ENCODE measurements at places on chromosomes 2 and 18. TPM values are rescaled to one million over a fixed set of nuclear protein-coding genes. Genes with fewer than 3 reads are reported as not detected.

Gene VWA3B
- not detected for total RNA-seq

Gene LRP1B
- not detected for total RNA-seq

Gene SRD5A2
- total RNA-seq, result not detected

Gene ACOXL
- total RNA-seq, result 0.34 TPM

Gene INHA
- not detected for total RNA-seq

Gene FBXO48
- 2.3 TPM for total RNA-seq

Gene TMEM163
- total RNA-seq, result 1.3 TPM

Gene SLC16A14
- total RNA-seq, result not detected

Gene BZW1
- 365 TPM for total RNA-seq

Gene FMNL2
- total RNA-seq, result 1.1 TPM

Gene SLC23A3
- 2.9 TPM for total RNA-seq

Gene AP1S3
- 6.3 TPM for total RNA-seq

Gene LAMA3
- 0.11 TPM for total RNA-seq

Gene SLC5A7
- not detected for total RNA-seq

Gene CD8B2
- total RNA-seq, result not detected

Gene MYO5B
- 0.29 TPM for total RNA-seq

Gene CDH7
- not detected for total RNA-seq

Gene CLEC4F
- not detected for total RNA-seq

Gene AQP4
- total RNA-seq, result not detected

Gene KCTD1
- total RNA-seq, result 3.2 TPM

Gene IL36RN
- total RNA-seq, result not detected

Gene BCL2L11
- 13.4 TPM for total RNA-seq

Gene CNDP2
- total RNA-seq, result 141 TPM

Gene CETN1
- not detected for total RNA-seq

Gene LIMS4
- total RNA-seq, result 2.9 TPM

Gene MEP1B
- total RNA-seq, result 0.11 TPM

Gene KCNG2
- total RNA-seq, result not detected

Gene TLX2
- 1.4 TPM for total RNA-seq

Gene SLC4A3
- total RNA-seq, result not detected

Gene CD302
- 0.67 TPM for total RNA-seq

Gene PPP1CB
- 227 TPM for total RNA-seq

Gene SYT4
- total RNA-seq, result not detected

Gene SERPINB12
- total RNA-seq, result not detected

Gene PAX8
- 1.6 TPM for total RNA-seq

Gene LIMS3
- total RNA-seq, result 0.65 TPM

Gene PFN4
- total RNA-seq, result not detected

Gene AMMECR1L
- 13.8 TPM for total RNA-seq

Gene MYL12A
- total RNA-seq, result 483 TPM

Gene TUBA3E
- total RNA-seq, result not detected

Gene ASB3
- 28.8 TPM for total RNA-seq

Gene ABCG8
- not detected for total RNA-seq

Gene ADD2
- 2.0 TPM for total RNA-seq

Gene PCARE
- not detected for total RNA-seq

Gene SEC11C
- 87.8 TPM for total RNA-seq

Gene IL37
- 0.78 TPM for total RNA-seq

Gene B3GNT7
- not detected for total RNA-seq

Gene FBXO15
- total RNA-seq, result 0.35 TPM

Gene GDF7
- total RNA-seq, result 0.02 TPM
